ENCODE measurements at places on chromosomes 1 and 21. TPM values are rescaled to one million over a fixed set of nuclear protein-coding genes. Genes with fewer than 3 reads are reported as not detected.

DNA sequence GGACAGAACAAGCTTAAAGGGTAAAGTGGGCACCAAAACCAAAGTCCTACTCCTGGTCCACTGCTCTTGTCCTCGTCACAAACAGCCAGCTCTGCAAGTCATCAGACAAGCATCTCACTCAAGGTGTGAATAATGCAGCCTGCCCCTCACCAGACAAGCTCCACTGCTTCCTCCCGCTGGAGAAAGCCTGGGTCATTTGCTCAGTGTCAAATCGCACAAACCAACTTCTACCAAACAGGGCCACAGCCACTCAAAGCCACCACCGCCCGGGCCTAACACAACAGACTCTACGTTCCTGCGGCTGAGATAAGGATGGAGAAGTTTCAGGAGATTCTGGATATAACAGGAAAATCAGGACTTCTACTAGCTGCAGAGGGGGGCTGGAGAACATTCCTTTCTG lies 3.3 kb downstream of the SSBP3 start:
- DNase-seq, result no peak

DNA sequence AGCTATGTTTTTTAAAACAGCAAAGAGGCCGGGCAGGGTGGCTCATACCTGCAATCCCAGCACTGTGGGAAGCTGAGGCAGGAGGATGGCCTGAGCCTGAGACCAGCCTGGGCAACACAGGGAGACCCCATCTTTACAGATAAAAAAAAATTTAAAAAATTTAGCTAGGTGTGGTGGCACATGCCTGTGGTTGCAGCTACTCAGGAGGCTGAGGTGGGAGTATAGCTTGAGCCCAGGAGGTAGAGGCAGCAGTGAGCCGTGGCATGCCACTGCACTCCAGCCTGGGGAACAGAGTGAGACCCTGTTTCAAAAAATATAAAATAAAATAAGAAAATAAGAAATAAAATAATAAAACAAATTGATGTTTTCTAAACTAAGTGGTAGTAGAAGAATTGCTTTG lies 8.4 kb downstream of the SLC35A3 start:
- no peak for DNase-seq

ADGRL2 gene
- total RNA-seq, result 13.5 TPM

DNA sequence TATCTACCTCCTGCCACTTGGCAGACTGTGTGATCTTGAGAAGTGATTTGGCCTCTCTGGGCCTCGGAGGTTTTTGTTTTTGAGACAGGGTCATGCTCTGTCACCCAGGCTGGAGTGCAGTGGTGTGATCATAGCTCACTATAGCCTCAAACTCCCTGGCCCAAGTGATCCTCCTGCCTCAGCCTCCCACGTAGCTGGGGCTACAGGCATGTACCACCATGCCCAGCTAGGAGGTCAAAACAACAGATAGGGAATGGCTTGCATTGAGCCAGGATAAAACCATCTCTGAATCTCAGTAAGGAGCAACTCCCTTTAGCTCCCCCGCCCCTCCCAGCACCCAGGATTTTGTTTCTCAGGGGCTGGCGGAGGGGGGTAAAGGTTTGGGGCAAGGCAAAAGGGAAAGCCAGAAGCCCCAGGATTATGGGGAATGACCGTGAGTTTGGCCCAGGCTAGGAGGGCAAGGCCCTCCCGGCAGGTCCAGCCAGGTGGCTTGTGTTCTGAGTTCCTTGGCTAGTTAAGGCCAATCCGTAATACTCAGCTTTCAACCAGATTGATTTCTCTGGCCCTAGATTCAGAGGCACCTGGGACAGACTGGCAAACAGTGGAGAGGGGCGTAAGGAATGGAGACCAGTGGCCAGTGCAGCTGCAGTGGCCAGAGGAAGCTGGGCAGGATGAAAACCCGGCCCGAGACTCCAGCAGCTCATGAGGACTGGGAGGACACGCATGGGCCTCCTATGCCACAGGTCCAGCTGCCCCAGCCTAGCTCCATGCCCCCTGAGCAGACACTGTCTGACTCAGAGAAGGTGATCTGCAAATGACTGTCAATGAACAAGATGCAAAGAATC lies 130.1 kb downstream of the DMRTB1 start:
- DNase-seq, result no peak

DNA sequence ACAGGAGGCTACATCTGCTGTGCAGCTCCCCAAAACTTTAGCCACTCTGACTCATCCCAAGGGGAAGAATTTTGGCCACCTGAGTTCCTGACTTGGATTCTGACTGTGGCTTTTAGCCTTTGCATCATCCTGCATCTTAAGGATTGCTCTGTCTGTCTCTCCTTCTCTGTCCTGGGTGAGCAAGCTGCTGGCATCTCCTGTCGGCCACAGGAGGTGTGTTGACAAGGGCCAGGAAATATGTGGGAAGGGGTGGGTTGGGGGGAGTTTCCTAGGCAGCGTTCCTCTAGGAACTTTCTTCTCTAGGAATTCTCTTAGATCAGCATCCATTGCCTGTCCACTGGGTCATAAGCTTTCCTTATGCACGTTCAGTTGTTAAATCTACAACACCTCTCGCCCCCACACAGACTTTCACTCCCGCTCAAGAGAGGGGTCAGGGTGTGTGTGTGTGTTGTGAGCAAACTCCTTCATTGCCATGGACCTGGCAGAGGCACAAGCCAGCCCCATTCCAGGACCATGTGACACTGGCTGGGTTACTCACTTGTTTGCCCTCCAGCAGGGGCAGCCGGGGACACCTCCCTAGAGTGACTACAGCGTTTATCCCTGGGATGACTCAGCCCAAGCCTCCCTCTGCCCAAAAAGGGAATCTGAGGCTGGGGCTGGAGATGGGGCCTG lies 145.0 kb upstream of the DUSP10 start:
- peak; percentile 64 for DNase-seq

DNA sequence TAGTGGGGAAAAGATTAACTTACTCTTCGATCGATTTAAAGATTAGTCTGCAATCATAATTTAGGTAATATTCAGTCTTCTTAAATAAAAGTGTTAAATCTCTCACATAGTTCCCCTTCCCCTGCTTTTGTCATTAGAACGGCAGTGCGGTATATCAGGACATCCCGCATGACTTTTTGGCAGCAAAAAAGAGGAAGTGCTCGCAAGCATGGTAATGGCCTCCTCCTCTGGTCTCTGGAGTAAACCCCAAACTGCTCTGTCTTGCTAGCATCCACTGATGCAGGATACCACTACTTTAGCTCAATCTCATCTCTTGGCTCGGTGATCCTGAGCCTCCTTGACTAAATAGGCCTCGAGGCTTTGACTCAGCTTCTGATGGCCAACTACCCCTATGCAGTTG lies 78.7 kb upstream of the VAV3 start:
- no peak for DNase-seq

GPR37L1 gene
- total RNA-seq, result not detected

PPM1J gene
- total RNA-seq, result 0.69 TPM

ATP1A2 gene
- total RNA-seq, result 0.12 TPM
